ENCODE measurements at places on chromosomes 4 and X.

DNA sequence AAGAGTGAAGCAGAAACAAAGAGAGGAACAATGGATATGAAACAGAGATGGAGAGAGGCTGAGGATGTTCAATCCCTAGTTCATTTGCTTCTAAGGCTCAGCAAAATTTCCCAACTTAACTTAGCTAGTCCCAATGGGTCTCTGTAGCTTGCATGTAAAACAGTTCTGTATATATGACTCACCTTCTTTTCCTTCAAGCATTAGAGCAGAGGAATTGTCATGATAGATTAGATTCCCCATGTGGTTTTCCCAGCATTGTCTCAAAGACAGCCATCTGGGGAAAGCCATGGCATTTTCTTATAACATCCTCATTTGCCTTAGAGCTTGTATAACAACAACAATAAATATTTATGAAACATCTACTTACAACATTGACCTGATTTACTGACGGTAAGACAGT, 93.9 kb upstream of the GATB start:
- no peak for DNase-seq

DNA sequence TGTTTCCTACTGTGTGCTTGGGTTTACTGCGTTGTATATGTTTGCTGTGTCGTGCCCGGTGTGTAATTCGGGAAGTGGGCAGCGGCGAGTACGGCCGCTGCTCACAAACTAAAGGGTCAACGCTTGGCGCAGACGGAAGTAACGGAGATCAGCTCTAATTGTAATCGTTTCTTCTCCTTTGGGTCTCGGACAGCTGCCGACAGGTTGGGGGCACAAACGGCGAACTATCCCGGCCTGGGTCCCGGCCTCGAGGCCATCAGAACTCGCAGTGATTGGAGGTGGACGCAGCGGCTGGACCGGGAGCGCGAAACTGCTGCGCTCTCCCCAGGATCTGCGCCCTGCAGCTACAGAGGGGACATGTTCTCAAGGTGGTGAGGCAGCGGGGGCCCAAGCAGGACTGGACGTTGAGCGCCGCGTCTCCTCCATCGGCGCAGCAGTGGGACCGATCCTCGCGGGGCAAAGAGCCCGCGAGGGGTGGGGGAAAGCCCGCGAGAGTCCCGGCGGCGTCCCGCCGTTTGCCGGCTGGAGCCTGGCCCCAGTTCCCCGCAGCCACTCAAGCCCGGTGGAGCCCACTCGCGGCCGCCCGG, 516 bp upstream of the ZIC3 start:
- DNase-seq = no peak

- no peak for DNase-seq
Measured at GRCh38 chr4:94545296-94545695, 93.6 kb downstream of the PDLIM5 start.

GRCh38 chr4:99402765-99403164, 32.4 kb downstream of the ADH7 start:
- no peak for DNase-seq

DNA sequence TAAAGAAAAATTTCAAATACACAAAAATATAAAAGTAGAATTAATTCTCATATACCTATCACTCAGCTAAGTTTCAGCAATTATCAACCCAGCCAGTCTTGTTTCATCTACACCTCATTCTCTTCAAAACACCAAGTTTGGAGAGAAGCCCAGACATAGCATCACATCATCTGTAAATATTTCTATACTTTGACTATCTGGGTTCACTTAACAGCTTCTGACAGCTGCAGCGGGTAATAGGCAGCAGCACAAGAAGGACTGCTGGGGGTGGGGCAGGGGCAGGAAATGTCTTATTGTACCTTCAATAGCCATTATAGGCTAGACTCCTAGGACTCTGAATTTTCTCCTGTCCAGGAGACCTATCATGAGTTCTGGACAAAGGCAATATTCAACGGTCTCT, 54.1 kb downstream of the PHF8 start:
- DNase-seq = no peak

DNA sequence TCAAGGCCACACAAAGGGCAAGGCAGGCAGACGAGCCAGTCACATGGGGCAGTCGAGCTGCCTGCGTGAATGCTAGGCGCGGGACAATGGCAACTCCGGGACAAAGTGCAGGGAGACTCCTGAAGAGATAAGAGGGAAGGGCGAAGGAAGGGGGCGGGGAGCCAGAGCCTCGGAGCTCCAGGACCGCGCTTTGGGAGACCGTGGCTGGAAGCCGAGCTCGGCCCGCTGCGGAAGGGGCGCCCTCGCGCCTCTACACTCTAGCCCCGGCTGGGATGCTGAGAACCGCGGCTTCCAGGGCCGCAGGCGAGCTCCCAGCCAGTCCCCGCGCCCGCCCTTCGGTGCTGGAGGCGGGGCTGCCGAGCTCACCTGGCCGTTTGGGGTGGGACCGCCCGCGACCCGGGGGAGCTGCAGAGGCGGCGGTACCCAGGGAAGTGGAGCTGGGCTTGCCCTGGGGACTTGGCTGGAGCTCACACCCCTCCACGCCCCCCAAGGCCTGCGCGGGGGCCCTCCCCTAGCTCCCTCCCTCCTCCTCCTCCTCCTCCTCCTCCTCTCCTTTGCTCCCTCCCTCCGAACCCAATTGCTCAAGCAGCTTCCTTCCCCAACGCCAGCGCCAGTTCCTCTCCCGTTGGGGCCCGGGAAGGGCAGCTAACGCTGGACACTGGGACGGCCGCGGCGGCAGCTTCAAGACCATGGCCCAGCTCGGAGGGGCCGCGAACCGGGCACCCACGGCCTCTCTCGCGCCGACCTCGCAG, at the start of gene SOWAHD:
Gene SOWAHD (plus strand): TSS at position 610 of the 752 bp plus-strand sequence. CDS start 80 bp downstream, at position 690.
- no peak for DNase-seq

GRCh38 chr4:65880594-65880993, 210.3 kb upstream of the EPHA5 start:
- no peak for DNase-seq

GRCh38 chr4:173231916-173232315, 63.3 kb downstream of the GALNT7 start:
- DNase-seq = no peak

GRCh38 chr4:63325140-63325539, 1084.1 kb downstream of the TECRL start:
- DNase-seq = no peak

DNA sequence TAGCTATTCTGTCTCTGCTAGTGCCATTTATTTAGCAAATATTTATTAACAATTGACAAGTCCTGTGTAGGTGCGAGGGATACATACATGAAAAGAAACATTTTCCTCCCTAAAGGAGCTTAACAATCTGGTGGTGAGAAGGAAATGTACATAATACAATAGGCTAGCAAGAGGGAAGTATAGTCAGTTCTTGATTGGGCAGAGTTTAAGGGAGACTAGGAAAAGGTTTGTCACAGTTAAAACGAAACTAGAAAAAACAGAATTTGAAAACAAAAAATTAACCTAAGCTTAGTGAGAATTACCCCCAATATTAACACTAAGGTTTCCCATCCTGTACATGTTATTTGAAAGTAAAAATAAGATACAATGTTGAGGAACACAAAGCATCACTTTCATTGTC, 8.6 kb upstream of the MAML3 start:
- DNase-seq = no peak

DNA sequence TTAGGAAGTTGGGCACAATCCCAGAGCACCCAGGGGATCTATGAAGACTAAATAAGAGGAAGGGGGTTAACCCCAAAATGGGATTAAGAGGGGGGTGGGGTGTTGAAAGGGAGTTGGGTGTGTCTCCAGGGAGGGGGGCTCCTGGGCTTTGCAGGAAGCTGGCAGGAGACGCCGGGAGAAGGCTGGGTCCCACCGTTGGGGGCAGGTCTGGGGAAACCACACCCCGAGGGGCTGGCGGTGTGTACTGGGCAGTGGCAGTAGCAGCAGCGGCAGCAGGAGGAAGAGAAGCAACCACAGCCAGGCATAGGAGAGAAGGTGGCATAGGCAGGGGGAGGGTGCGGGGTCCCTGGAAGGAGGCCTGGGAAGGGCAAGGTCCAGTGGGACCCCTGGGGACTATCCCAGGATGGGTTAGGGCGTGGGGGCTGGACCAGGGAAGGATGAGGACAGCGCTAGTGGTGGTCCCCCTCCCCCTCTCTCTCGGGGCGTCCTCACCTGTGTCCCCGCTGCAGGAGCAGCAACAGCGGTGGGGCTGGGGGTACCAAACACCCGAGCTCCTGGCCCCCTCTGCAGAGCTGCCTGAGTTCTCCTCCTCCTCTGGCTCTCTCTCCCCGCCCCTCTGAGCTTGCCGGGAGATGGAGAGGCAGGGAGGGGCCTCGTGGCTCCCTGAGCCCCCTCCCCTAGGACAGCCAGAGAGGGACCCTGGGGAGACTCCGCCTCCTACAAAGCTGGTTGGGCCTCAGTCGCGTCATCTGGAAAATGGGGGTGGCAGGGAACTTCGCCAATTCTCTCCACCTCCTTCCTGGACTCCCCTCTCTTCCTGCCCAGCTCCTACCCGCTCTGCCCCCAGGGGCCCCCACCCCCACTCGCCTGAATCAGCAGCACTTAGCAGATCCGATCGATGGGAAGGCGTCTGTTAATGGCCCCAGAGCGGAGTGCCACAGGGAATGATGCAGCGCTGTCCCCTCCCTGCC, at the start of gene KCND1:
Gene KCND1 (minus strand): TSS at position 596 of the 971 bp plus-strand sequence. CDS start 1,573 bp downstream, outside the sequence.
- DNase-seq = no peak

DNA sequence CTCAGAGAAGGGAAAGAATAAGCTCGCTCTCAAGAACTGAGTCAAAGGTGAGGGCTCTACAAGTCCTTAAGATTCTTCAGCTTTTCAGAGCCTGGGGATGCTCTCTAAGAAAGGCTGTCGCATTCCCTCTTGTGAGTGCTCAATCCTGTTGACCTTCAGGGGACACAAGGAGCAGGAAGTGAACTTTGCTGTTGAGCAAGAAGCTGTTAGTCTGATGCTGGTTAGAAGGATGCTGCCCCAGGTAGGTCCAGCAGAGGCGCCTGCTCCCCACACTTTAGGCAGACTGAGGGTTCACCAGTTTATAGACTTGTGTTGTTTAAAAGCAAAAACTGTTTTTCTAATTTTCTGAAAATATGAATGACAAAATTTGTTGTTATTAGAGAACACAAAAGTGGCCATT, 125.4 kb upstream of the SPOCK3 start:
- no peak for DNase-seq

GRCh38 chr4:139773560-139774318, 108.1 kb downstream of the MGST2 start:
- no peak for DNase-seq

DNA sequence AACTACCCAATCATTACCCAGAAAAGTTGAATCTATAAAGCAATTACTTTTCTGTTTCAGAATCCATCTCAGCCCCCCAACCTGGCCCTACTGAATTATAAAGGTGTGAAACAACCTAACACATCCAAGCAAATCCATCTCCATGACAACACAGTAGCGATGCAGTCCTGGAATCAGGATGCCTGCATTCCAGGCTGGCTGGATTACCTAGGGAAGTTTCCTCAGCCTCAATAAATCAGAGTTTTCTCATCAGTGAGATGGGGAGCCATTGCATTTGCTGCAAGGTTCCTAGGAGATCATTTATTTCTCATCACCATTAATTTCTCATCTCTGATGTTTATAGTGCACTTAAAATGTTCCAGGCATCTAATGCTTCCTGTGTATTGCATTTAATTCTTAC, 46.0 kb downstream of the LNX1 start:
- no peak for DNase-seq

DNA sequence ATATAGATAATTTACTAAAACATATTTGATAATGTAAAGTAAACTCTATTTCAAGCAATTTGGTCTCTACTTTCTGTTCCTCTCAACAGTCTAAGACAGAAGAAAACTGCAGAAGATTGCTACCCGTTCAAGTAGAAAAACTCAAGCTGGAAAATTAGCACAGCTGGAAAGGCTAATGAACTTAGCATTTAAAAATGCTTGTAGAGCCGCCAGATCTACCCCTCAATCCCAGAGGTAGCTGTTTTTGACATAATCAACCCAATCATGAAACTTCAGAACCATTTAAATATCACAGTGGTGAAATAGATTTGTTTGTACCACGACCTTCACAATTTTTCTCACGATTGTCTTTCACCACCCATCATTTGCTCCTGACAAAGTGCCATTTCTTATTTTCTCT, 479.5 kb downstream of the SPRY1 start:
- no peak for DNase-seq

Measured in stimulated activated CD8-positive, alpha-beta memory T cell treated with anti-CD3 and anti-CD28 coated beads, Interleukin-12 subunit alpha, Interleukin-12 subunit beta, amount 100 ng/mL, for 1 hour (primary cell).